ENCODE measurements at places on chromosomes 11 and 22. TPM values are rescaled to one million over a fixed set of nuclear protein-coding genes. Genes with fewer than 3 reads are reported as not detected.

The KCTD21 gene
- 3.8 TPM for polyA plus RNA-seq

The PTPMT1 gene
- 159 TPM for polyA plus RNA-seq

The LMO2 gene
- polyA plus RNA-seq, result 1.9 TPM

The PKNOX2 gene
- 0.03 TPM for polyA plus RNA-seq

The TNRC6B gene
- polyA plus RNA-seq, result 2.5 TPM

The LUZP2 gene
- 0.08 TPM for polyA plus RNA-seq

The RAD9A gene
- polyA plus RNA-seq, result 14.1 TPM

The HPX gene
- polyA plus RNA-seq, result 0.38 TPM

The MS4A4E gene
- not detected for polyA plus RNA-seq

The GLYATL1B gene
- not detected for polyA plus RNA-seq

The OR51I1 gene
- not detected for polyA plus RNA-seq

The CADM1 gene
- 29.6 TPM for polyA plus RNA-seq

The APOL4 gene
- polyA plus RNA-seq, result not detected

The MUC6 gene
- polyA plus RNA-seq, result not detected

The VWA5A gene
- 10.1 TPM for polyA plus RNA-seq

The CALCA gene
- polyA plus RNA-seq, result not detected

The HEPHL1 gene
- 16.6 TPM for polyA plus RNA-seq

The TOB2 gene
- 7.4 TPM for polyA plus RNA-seq

The MMP10 gene
- 1.8 TPM for polyA plus RNA-seq

The CRACR2B gene
- 2.1 TPM for polyA plus RNA-seq

The SLC22A9 gene
- polyA plus RNA-seq, result not detected

The BSX gene
- polyA plus RNA-seq, result not detected

The SYNGR1 gene
- 5.4 TPM for polyA plus RNA-seq

The TRIM29 gene
- 211 TPM for polyA plus RNA-seq

The OR52B2 gene
- polyA plus RNA-seq, result not detected

The GLYAT gene
- not detected for polyA plus RNA-seq

The MYEOV gene
- 4.4 TPM for polyA plus RNA-seq

The OVOL1 gene
- polyA plus RNA-seq, result 0.36 TPM

The GPHA2 gene
- polyA plus RNA-seq, result 0.27 TPM

The PRPF19 gene
- polyA plus RNA-seq, result 152 TPM

The ACR gene
- not detected for polyA plus RNA-seq

The SLC16A8 gene
- 0.04 TPM for polyA plus RNA-seq

The PANX3 gene
- polyA plus RNA-seq, result not detected

The RHOG gene
- polyA plus RNA-seq, result 88.5 TPM

The TSG101 gene
- 56.9 TPM for polyA plus RNA-seq

The NOX4 gene
- 0.12 TPM for polyA plus RNA-seq

The SLC22A6 gene
- not detected for polyA plus RNA-seq

The MTCH2 gene
- 220 TPM for polyA plus RNA-seq

The LRP4 gene
- 4.2 TPM for polyA plus RNA-seq

The BLID gene
- not detected for polyA plus RNA-seq

The NXPE2 gene
- polyA plus RNA-seq, result not detected

The APOA4 gene
- not detected for polyA plus RNA-seq

The APOC3 gene
- polyA plus RNA-seq, result not detected
